ENCODE measurements at places on chromosomes 5 and 9. TPM values are rescaled to one million over a fixed set of nuclear protein-coding genes. Genes with fewer than 3 reads are reported as not detected.

GRCh38 chr5:64947031-64947430 is 178.3 kb downstream of the CWC27 start:
- H3K27me3 ChIP-seq, result no peaks in the 10 kb centered on the region
- H3K36me3 ChIP-seq, result no peaks in the 10 kb centered on the region
- no peaks in the 10 kb centered on the region for H3K4me1 ChIP-seq
- DNase-seq, result no peak
- no peak overlapping the region for H3K27ac ChIP-seq

DNA sequence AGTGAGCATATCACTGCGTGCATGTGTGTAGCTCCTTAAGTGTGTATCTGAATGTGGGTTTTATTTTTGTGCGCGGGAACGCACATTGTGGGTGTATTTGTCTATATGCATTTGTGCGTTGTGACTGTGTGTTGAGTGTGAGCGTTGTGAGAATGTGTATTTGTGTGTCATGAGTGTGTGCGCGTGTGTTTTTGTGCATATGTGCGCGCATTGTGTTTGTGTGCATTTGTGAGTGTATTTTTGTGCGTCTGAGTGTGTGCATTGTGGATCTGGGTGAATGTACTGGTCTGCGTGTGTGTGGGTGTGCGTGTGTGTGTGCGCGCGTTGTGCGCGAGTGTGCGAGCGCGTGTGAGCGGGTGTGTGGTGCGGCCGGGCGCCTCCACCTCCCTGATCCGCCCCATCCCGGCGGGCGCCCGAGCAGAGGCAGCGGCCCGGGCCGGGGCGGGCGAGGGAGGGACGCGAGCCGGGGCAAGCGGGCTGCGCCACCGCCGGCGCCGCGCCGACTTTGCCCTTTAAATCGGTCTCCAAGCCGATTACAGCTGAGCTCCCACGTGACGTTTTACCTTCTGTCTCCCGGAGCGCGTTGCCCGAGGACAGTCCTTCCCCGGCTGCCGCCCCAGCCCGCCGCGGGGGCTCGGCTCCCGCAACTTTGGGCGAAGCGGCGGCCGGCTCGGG is at the start of gene RASGRF2:
Gene RASGRF2, plus strand, starts transcription at position 596 of the 675 bp plus-strand sequence. CDS start 376 bp downstream, outside the sequence.
- peak within 1 kb of the TSS; percentile 79 for H3K27ac ChIP-seq
- H3K36me3 ChIP-seq, result no peaks in the 10 kb centered on the region
- DNase-seq, result peak; percentile 76
- H3K4me1 ChIP-seq, result peaks cover 14% of the 10 kb centered on the region

KIF20A gene
- total RNA-seq, result 5.9 TPM

IRX1 gene
- not detected for total RNA-seq

RUSC2 gene
- total RNA-seq, result 17.5 TPM
